ENCODE measurements at places on chromosomes 7 and 10.
A peak's percentile ranks its signal among the peaks of the same experiment; 100 is the strongest.

DNA sequence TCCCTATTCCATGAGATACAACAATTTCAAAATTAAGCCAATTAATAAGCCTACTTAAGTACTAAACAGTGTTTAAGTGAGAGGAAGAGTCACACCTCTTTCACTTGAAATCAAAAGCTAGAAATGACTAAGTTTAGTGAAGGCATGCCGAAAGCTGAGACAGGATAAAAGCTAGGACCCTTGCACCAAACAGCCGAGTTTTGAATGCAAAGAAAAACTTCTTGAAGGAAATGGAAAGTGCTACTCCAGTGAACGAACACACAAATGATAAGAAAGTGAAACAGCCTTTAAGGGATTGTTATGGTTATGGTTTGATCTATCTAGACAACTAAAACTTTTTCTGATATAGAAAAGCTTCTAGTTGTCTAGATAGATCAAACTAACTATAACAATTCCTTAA is 135.4 kb upstream of the KMT2E start:
- no peak for DNase-seq

GRCh38 chr10:121608469-121609190 is 10.4 kb upstream of the FGFR2 start:
- no peak for DNase-seq

- DNase-seq: no peak
Observed at GRCh38 chr10:99285881-99286280, 43.3 kb upstream of the CNNM1 start.

DNA sequence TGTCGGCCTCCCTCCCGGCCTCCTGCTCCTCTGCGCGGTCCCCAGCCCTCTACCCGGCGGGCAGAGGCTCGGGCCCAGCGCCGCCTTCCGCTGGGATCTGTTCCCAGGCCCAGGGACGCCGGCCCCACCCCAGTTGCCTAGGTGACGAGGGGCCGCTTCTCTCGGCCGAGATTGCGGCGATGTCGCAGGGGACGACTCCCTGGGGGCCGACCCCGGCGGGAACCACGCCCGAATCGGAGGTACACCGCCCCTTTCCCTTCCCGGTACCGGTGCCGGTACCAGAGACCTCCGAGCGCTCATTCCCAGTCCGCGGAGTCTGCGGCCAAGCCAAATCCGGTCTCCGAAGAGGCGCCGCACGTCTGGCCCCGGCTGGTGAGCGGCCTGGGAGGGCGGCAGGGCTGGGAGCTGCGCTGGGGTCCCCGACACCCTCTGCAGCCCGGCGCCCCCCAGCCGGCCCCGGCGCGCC is at the start of gene CABCOCO1:
TSS of gene CABCOCO1 (plus strand) at position 136 of the 466 bp plus-strand sequence. CDS start at position 180, 44 bp downstream.
- peak; percentile 61 for DNase-seq

- peak; percentile 86 for DNase-seq
Observed at GRCh38 chr10:87861566-87861952, 1.8 kb downstream of the KLLN start.

DNA sequence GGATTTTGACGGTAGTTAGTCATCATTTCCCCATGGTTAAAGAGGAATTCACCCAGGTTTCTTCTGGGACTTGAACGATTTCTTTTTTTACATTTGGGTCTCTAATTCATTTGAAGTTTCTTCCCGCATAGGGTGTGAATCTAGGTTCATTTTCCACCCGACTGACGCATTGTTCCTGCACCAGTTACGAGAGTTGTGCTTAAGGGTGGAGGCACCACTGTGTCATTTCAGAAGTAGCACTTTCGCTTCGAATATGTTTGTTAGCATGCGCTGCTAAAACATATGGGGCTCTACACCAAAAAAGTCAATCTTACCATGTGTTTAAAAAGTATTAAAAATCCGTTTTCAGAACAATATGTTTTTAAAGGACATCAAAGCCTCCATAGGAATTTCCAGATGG is 140.3 kb downstream of the VIPR2 start:
- no peak for DNase-seq

GRCh38 chr7:121081327-121081936 is 92.9 kb downstream of the CPED1 start:
- no peak for DNase-seq

GRCh38 chr7:121531175-121532070 is 135.3 kb upstream of the FAM3C start:
- no peak for DNase-seq

- DNase-seq: no peak
Observed at GRCh38 chr10:33358016-33358415, 23.5 kb upstream of the NRP1 start.

DNA sequence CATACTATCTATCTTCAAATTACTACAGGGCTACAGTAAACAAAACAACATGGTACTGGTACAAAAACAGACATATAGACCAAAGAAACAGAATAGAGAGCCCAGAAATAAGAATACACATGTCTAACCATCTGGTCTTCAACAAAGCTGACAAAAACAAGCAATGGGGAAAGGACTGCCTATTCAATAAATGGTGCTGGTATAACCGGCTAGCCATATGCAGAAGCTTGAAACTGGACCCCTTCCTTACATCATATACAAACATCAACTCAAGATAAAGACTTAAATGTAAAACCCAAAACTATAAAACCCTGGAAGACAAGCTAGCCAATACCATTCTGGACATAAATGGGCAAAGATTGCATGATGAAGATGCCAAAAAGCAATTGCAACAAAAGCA is 1143.7 kb downstream of the DNAJB9 start:
- DNase-seq: no peak

- DNase-seq: no peak
Observed at GRCh38 chr7:108449521-108449920, 6.7 kb downstream of the NRCAM start.

DNA sequence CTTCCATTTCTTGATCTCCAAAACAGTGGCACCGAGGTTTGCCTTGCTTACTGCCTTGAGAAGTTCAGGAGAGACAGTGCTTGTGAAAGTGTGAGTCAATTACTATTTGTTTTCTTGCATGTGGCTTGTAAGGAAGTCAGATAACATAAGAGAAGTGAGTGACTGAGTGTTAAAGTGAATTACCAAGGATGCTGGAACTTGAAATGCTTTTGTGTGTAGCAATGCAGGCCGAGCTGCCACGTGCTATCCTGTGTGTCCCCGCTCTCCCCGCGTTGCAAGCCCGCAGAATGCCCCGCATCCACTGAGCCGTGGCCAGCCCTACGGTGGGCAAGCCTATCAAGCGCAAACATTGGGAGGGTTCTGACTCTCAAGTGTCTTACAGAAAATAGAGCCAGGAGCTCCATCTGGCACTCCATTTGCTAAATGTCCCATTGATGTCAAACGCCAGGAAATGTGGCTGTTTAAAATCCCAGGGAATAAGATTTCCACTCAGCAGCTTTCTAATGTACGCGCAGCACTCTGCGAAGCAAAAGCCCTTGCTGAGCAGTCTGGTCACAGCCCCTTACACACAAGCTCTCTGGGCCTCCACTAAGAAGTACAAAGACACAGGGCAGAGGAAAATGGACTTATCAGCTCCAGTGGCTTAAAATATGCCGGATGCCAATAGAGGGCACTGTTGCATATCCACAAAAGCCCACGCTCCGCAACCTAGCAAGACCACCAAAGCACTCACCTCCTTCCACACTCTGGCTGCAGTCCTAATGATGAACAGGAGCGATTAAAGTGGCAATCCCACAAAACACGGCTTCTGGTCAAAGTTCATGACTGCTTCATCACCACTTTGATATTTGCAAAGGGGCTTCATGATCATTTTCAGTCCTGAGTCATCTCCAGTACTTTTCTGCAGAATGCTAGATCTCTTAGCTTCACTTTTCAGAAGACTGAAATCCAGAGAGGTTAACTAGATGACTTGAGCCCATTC is 158.0 kb upstream of the ITGB1 start:
- DNase-seq: no peak

- no peak for DNase-seq
Observed at GRCh38 chr7:102459221-102459844, 5.3 kb downstream of the ALKBH4 start.

DNA sequence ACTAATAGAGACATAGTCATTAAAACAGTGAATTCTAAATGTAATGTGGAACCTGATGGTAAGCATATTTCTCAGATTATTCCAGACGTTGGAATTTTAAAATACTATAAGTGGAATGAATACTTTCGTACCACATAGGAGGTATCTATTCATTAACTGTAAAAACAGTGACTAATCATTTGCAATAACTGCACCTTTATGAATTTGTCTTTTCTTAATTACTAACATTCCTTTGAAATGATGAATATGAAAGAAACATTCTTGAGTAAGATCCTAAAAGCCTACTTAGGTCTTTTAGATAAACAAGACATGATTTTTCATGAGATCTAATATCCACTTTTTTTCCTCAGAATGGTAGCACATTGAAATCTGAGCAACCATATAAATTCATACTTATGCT is 549.0 kb upstream of the LRRN3 start:
- DNase-seq: no peak

DNA sequence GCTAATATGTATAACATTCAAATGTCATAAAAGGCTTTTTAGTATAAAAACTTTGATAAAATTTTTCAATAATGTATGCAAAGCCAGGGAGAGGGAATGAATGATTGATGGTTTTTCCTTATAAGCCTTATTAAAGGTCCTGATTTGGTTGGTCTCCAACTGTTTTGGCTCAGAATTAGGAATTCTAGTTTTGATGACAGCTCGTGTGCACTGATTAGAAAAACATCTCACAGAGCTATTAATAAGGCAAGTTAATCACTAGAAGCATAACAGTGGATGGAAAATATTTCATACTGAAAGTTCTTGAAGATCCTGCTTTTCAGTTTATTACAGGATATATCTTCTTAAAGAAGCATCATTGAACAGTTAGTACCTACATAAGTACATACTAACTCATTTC is 114.9 kb upstream of the NOBOX start:
- DNase-seq: no peak

DNA sequence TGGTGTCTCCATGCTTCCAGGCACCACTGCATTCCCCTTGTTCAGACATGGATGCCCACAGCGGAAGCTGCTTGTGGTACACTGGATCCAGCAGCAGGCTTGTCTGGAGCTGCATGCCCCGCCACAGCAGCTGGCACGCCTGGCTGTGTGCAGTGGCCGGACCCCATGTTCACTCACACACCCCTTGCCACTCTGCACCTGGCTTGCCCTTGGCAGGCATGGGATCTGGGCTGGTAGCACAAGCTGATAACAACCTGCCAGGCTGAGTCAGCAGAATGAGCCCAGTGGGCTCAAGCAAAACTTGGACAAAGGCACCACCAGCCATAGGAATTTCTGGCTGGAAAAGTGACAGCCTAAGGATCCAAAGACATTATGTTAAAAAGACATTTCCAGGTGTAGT is 91.8 kb upstream of the TMEM168 start:
- DNase-seq: no peak

GRCh38 chr7:149498811-149499210 is 1.2 kb upstream of the ZNF746 start:
- DNase-seq: no peak

DNA sequence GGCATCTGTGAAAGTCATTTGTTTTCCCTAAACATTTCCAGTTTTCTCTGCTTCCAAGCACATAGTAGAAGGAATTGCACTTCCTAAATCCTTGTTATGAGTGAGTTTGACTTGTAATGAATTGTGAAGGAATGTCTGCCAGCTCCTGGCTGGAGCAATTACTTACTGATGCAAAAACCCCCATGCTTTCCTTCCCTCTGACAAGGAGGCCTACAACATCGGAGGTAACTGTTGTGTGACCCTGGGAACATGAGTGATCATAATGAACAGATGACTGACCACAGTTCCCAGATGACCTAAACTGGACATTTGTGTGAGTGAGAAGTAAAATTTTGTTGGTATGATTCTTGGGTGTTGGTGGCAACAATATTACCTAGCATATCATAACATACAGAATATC is 21.4 kb upstream of the CPVL start:
- no peak for DNase-seq

- DNase-seq: no peak
Observed at GRCh38 chr7:92768501-92769393, 67.6 kb downstream of the CDK6 start.

DNA sequence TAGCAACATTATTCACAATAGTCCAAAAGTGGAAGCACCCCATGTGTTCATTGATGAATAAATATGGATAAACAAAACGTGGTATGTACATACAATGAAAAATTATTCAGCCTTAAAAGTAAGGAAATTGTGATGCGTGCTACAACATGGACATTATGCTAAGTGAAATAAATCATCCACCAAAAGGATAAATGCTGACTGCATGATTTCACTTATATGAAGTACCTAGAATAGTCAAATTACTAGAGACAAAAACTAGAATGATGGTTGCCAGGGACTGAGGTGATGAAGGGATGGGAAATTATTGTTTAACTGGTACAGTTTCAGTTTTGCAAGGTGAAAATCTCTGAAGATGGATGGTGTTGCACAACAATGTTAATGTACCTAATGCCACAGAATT is 56.6 kb downstream of the THSD7A start:
- no peak for DNase-seq

- no peak for DNase-seq
Observed at GRCh38 chr10:60283397-60283796, 106.3 kb downstream of the ANK3 start.

DNA sequence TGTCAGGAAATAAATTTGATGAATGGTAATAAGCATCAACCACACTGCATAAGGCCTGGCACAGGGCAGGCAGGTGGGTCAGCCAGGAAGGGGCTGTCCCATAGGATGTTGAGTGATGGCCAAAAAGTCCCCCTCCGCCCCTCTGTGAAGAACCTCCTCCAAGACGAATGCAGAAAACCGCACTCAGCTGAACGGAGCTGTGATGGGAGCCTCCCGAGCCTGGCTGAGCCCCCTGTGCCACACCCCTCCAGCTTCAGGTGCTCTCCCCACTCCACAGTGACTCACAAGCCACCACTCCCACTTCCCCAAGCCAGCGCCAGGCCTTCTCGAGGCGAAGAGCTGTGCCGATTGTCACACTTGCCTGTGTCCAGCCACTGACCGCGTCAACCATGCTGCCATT is 184.2 kb downstream of the MAD1L1 start:
- no peak for DNase-seq

GRCh38 chr10:84340187-84340586 is 11.8 kb downstream of the CCSER2 start:
- DNase-seq: no peak

- DNase-seq: no peak
Observed at GRCh38 chr10:120039826-120040225, 147.3 kb downstream of the SEC23IP start.

DNA sequence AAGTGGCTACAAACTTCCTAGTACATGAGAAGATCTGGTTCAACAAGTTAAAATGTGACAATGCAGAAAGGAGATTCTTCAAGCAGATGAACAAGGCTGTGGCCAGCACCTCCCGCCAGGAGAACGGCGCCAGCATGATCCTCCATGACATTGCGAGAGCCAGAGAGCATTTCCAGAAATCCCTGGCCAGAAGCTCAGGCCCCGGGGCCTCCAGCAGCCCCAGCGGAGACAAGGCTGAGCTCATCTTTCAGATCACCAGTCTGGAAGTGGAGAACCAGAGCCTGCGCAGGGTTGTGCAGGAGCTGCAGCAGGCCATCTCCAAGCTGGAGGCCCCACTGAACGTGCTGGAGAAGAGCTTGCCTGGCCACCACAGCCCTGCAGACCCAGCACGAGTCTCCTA is 40.1 kb upstream of the ZNF273 start:
- DNase-seq: no peak

- no peak for DNase-seq
Observed at GRCh38 chr7:22578007-22578733, 78.2 kb upstream of the STEAP1B start.

Data from left lung (tissue), 14 donors.